ENCODE measurements at places on chromosomes 11 and 22.
A peak's percentile ranks its signal among the peaks of the same experiment; 100 is the strongest.

GRCh38 chr22:45804986-45805325, 133.3 kb downstream of the ATXN10 start:
- DNase-seq, result peak; percentile 3

GRCh38 chr22:44543781-44544477, 45.9 kb upstream of the RTL6 start:
- DNase-seq, result no peak

DNA sequence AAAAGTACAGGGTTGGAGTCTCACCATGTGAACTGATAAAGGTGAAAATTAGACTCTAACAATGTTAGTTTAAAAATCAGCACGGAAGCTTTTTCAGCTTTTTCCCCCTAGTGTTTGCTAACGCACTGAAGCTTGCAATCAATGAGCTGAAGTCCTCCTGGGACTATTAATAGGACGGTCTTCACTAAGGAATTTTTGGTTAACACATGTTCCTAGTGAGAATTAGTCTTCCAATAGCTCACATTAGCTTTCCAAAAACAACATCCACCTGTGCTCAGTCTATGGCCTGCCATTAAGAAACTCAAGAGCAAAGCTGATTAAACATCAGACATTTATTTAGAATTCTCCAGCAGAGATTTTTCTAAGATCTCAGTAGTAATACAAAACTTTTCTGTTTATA, 26.7 kb upstream of the DDI1 start:
- DNase-seq, result no peak

GRCh38 chr11:88411265-88411664, 73.7 kb upstream of the CTSC start:
- no peak for DNase-seq

DNA sequence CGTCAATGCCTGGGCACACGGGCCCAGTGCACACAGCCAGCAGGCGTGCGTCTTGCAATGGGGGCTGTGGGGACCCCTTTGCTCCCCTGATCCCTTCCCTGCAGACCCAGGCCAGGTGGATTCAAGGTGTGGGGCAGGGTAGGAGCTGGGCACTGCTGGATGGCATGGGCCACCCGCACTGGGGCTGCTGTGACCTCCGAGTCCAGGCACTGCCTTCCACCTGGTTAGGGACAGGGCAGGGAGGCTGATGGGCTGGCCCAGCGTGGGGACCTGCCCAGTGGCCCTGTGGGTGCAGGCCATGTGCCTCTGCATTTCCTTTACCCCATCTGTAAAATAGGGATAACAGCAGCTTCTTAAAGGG, 22.9 kb downstream of the KCNQ1 start:
- no peak for DNase-seq

GRCh38 chr22:28488825-28489224, 190.8 kb downstream of the TTC28 start:
- no peak for DNase-seq

GRCh38 chr11:126318574-126319373, 14.9 kb downstream of the DCPS start:
- peak; percentile 94 for DNase-seq

GRCh38 chr11:529728-530411, 5.5 kb downstream of the HRAS start:
- DNase-seq, result no peak

GRCh38 chr22:44743804-44744211, 8.6 kb upstream of the ARHGAP8 start:
- DNase-seq, result no peak

DNA sequence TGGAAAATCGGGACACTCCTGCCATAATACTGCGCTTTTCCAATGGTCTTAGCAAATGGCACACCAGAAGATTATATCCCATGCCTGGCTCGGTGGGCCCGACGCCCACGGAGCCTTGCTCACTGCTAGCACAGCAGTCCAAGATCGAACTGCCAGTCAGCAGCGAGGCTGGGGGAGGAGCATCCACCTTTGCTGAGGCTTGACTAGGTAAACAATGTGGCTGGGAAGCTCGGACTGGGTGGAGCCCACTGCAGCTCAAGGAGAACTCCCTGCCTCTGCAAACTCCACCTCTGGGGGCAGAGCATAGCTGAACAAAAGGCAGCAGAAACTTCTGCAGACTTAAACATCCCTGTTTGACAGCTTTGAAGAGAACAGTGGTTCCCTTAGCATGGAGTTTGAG, 15.6 kb downstream of the PTH start:
- no peak for DNase-seq

GRCh38 chr11:209275-210121, 2.0 kb downstream of the RIC8A start:
- no peak for DNase-seq

- DNase-seq, result no peak
Observed at GRCh38 chr22:46841522-46841921, 79.1 kb downstream of the TBC1D22A start.

DNA sequence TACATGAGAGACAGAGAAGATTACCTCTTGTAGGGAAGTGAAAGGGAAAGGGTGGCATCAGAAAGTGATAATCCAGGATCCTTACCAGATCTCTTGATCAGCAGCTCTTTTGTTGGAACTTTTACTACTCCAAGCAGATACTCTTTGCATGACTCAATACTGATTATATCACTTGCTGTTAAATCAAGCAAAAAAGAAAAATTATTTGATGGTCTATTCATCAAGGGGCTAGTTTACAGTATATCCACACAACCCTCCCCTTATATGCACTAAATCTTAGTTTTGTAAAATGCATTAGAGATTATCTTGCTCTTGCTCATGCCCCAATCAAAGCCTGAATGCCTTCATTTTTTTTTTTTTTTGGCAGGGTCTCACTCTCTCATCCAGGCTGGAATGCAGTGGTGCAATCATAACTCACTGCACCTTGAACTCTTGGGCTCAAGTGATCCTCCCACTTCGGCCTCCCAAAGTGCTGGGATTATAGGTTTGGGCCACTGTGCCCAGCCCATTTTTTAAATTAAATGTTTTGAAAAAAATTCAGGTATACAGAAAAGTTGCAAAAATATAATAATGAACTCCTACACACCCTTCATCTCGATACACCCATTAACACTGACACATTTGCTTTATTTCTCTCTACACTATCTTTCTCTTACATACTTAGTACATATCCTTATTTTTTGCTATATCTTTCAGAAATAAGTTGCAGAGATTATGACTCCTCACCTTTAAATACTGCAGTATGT, 76.1 kb upstream of the UCP3 start:
- DNase-seq, result no peak

DNA sequence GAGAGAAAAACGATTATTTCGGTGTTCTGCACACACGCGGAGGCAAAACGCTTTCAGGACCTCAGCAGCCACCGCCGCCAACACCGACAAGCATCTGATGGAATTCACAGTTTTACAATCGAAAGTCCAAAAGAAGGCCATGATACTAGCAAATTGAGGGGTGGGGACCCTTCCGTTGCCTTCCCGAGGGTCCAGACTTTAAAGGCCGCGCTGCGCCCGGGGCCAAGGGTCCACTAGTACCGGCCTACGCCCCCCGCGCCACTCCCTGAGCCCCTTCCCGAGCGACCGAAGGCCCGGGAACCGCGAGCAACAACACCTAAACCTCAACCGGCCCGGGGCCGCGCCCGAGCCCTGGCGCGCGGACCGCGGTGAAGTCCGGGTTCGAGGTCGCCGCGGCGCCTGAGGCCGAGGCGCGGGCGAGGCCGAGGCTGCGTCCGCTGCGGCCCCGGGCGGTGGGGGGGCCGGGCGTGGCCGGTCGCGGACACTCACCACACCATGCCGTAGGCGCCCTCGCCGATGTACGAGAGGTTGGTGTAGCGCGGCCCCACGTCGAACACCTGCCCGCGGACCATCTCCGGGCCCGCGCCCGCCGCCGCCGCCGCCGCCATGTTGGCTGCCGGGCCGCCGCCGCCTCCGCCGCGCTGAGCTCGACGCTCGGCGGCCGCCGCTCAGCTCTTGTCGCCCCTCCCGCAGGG, 465 bp downstream of the MAPK1 start:
- peak; percentile 79 for DNase-seq

DNA sequence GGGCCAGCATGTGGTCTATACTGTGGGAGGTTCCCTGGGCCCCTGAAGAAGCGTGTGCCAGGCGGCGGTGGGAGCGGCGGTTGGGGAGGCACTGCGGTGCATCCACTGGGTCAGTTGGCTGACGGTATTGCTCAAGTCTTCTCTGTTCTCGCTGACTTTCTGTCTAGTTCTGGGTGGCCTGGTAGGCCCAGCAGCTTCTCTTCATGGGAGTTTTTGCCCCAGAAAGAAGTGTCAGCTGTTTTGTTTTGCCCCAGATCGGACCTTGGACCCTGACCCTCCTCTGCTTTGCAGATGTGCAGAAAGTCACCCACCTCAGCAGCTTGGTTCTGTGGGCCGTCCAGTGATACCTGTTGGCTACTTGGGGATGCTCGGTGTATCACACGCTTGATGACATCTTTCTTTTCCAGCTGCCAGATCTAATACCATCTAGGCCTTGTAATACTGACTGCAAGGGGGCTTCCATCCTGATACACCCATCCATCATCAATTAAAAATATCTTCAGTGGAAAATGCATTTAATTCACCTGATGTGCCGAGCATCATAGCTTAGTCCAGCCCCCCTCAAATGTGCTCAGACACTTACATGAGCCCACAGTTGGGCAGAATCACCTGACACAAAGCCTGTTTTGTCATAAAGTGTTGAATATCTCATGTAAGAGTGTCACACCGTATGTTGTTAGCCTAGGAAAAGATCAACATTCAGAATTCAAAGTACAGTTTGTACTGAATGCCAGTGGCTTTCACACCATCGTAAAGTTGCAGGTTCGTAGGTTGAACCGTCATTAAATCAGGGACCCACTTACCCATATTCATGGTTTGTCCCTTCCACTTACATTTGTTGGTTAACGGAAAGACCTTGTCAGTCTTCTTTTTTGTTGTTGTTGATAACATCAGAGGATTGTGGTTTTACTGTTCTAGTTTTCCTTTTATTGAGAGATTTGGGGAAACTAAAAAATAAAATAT, 13.9 kb downstream of the ZBED4 start:
- DNase-seq, result no peak

GRCh38 chr11:43690929-43691725, 10.6 kb downstream of the HSD17B12 start:
- no peak for DNase-seq

DNA sequence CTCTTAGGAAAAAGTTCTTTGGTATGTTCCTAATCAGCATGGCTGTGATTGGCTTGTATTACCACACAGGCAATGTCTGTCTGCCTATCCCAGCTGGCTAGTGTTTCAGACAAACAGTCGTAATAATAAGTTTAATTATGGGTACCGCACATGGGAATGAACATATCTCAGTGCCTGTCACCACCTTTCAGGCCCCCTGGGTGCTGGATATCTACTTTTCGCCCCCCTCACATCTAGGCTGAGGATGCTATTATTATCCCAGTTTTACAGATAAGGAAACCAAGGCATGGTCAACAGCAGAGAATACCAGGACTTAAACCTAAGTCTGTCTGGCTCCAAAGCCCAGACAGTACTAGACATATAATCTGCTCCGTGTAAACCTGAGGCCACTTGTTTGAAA, 174.8 kb downstream of the SPON1 start:
- DNase-seq, result no peak

DNA sequence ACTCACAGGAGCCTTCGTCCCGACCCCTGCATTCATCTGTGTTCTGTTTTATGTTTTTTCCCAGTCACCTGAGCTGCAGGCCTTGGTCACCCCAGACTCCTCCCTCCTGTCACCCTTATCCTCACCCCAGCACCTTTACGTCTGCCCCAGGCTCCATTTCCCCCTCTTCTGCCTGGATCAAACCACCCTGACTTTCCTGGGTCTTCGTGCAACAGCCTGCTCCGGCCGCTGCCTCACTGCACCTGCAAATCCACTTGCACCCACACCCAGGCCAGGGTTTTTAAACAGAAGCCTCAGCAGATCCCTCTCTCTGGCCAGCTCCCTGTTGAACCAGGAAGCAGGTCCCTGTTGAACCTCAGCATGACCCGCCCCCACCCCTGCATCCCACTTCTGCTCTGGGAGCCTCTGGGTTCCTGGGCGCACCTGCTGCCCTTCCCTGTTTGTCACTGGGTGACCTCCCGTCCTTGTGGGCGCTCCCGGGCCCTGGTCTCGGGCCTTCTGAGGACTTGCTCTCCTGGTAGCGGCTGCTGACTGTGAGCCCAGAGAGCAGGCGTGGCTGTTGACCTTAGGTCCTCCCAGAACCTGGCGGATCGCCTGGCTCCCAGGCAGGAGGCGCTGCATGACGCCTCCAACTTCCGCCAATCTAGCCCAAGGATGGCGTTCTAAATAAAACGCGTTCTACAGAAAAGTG, 12.8 kb downstream of the MAPK8IP2 start:
- no peak for DNase-seq

DNA sequence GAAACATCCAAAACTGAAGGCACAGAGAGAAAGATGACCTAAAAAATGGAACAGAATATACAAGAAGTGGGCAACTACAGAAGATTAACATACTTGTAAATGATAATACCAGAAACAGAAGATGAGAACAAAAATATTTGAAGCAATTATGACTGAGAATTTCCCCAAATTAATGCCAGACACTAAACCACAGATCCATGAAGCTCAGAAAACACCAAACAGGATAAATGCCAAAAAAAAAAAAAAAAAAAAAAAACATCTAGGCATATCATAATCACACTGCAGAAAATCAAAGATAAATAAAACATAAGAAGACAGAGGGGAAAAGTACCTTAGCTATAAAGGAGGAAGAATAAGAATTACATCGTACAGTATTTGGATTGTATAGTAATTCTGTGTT, 65.3 kb downstream of the JAM3 start:
- DNase-seq, result no peak

DNA sequence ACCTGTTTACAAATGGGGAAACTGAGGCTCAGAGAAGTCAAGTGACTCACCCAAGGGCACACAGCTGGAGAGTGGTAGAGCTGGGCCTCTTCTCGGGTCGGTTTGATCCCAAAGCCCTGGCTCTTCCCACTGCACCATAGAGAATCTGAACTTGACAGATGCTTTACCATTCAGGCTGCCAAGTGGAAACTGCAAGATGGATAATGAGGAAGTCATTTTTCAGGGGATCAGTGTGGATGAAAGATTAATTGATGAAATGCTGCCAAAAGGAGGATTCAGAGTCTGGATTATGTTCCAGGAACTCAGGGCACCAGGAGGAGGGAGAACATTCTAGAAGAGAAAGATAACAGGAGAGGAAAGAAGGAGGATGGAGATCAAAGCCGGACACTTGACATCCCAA, 185.9 kb upstream of the ZBED5 start:
- DNase-seq, result no peak

GRCh38 chr11:111155021-111155420, 90.5 kb upstream of the POU2AF2 start:
- DNase-seq, result no peak

- no peak for DNase-seq
Observed at GRCh38 chr11:109432105-109432504, 10.1 kb downstream of the C11orf87 start.
